Astrocyte of the spinal cord (primary cell): ENCODE measurements at places on chromosomes 3 and 15.

- peak; percentile 18 for DNase-seq
Measured at GRCh38 chr15:63063164-63063756, 20.7 kb downstream of the TPM1 start.

DNA sequence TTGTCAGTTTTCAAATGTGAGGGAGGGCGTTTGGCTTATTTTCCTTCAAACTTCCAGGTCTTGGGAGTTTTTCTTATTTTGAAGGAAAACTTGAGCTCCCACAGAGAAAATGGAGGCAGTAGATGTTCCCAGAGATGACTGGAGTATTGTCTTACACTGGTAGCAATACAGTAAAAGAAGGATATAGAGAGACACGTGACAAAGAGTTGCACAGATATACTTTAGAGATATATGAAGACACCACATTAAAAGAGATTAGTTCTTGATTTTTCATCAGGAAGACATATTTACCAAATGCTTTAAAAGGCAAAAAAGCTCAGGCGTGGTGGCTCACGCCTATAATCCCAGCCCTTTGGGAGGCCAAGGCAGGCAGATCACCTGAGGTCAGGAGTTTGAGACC lies 490.9 kb downstream of the FOXP1 start:
- no peak for DNase-seq

GRCh38 chr3:68242606-68243005 lies 588.2 kb upstream of the SUCLG2 start:
- no peak for DNase-seq

DNA sequence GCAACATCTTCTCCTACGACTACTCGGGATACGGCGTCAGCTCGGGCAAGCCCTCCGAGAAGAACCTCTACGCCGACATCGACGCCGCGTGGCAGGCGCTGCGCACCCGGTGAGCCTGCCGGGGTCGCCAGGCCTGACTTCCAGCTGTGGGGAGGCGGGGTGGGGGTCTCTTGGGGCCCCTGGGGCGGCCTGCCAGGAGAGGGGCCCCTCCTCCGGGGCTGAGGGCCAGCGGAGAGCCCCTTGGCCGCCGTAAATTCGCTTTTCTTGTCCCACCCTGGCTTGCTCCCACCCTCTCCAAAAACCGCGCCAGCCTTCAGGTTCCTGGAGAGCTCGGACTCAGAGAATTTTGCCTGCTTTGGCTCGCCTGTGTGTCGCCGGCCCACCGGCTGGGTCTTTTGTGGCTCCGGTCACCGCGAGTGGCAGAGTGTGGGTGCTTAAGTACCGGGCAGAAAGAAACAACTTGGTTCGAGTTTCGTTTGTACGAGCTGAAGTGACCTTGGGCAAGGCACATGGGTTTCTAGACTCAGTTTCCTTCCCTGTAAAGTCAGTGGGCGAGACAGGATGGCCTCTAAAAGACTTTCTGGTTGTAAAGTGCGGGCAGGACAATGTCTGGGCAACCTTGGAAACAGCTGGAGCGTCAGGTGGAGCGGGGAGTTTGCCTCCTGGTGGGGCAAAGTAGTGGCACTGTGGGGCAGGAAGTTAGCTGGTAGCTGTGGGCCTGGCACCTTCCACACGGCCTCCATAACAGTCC lies 976 bp downstream of the ABHD17C start:
- peak; percentile 17 for DNase-seq

DNA sequence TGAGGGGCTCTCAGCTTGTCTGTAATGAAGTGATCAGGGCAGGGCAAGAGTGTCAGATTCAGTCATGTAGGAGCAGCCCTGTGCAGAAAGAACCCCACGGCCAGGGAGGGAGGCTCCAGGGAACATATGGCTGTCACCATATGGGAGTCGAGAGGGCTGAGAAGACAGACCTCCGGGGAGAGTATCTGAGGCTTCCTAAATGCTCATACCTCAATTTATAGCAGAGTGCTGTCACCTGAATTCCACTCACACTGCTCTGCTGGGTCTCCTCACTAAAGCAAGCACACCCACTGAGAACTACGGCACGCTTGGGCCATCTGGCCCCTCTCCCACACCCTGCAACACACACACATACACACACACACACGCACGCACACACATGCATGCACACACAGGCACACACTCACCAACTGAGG lies 92.3 kb upstream of the TJP1 start:
- no peak for DNase-seq

DNA sequence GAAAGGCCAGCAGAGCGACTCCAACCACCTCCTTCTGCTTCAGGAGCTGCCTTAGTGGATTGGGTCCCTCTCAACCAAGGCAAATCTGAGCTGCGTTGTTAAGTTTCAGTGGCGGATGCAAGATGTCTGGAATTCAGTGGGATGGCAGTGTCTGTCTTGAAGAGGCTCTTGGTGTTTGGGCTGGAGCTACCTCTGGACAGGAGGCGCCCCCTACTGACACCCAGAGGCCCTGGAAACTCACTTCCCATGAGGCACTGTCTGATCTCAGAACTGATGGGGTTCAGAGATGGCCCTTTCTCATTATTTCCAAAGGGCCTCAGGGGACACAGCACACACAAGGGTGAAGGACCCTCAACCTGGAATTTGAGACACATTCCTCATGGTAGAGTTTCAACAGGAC lies 6.0 kb upstream of the SLC28A1 start:
- DNase-seq, result peak; percentile 42

GRCh38 chr15:69736161-69736560 lies 283.5 kb downstream of the RPLP1 start:
- no peak for DNase-seq

GRCh38 chr3:126849768-126850167 lies 133.1 kb upstream of the PLXNA1 start:
- no peak for DNase-seq

- peak; percentile 85 for DNase-seq
Measured at GRCh38 chr15:39242345-39242744, 338.5 kb upstream of the THBS1 start.

DNA sequence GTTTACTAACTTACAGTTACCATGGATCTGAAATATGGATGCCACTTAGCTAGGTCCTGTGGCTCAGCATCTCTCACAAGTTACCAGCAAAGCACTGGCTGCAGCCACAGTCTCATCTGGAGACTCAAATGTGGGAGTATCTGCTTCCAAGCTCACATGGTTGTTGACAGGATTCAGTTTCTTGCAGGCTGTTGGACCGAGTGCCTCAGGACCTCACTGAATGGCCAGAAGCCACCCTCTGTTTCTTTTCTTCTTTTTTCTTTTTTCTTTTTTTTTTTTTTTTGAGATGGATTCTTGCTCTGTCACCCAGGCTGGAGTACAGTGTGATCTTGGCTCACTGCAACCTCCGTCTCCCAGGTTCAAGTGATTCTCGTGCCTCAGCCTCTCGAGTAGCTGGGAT lies 20.1 kb upstream of the AMOTL2 start:
- no peak for DNase-seq

- DNase-seq, result peak; percentile 30
Measured at GRCh38 chr3:195043607-195044339, 227.2 kb downstream of the XXYLT1 start.

GRCh38 chr15:89316504-89316903 lies 18.1 kb downstream of the POLG start:
- DNase-seq, result no peak
